ENCODE measurements at places on chromosomes 5 and 9.

DNA sequence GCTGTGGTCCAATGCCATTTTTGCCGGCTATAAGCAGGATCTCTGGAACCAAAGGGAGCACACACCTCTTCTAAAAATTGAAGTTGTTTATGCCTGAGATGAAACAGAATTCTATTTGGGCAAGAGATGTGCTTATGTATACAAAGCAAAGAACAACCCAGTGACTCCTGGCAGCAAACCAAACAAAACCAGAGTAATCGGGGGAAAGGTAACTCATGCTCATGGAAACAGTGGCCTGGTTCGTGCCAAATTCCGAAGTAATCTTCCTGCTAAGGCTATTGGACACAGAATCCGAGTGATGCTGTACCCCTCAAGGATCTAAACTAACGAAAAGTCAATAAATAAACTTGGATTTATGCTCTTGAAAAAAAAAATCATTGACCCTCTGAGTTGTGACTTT is 178.7 kb downstream of the CEMIP2 start:
- no peak overlapping the region for H3K4me3 ChIP-seq
- peaks cover 2% of the 10 kb centered on the region for H3K27me3 ChIP-seq
- H3K4me1 ChIP-seq, result peaks cover 8% of the 10 kb centered on the region
- DNase-seq, result no peak
- H3K36me3 ChIP-seq, result no peaks in the 10 kb centered on the region

- H3K27ac ChIP-seq, result no peak overlapping the region
- no peak overlapping the region for H3K4me3 ChIP-seq
- peaks cover 21% of the 10 kb centered on the region for H3K4me1 ChIP-seq
- no peaks in the 10 kb centered on the region for H3K36me3 ChIP-seq
- H3K27me3 ChIP-seq, result peaks cover 11% of the 10 kb centered on the region
These were observed 4.6 kb downstream of the PTGES start for GRCh38 chr9:129748249-129748648.

GRCh38 chr9:136136127-136136925 is 17.7 kb upstream of the TMEM250 start:
- H3K27me3 ChIP-seq, result peaks cover 60% of the 10 kb centered on the region

GRCh38 chr9:69542058-69542457 is 130.1 kb downstream of the APBA1 start:
- no peaks in the 10 kb centered on the region for H3K36me3 ChIP-seq
- no peak for DNase-seq
- H3K4me3 ChIP-seq, result no peak overlapping the region
- peaks cover 17% of the 10 kb centered on the region for H3K4me1 ChIP-seq
- H3K27ac ChIP-seq, result no peak overlapping the region
- peaks cover 12% of the 10 kb centered on the region for H3K27me3 ChIP-seq

DNA sequence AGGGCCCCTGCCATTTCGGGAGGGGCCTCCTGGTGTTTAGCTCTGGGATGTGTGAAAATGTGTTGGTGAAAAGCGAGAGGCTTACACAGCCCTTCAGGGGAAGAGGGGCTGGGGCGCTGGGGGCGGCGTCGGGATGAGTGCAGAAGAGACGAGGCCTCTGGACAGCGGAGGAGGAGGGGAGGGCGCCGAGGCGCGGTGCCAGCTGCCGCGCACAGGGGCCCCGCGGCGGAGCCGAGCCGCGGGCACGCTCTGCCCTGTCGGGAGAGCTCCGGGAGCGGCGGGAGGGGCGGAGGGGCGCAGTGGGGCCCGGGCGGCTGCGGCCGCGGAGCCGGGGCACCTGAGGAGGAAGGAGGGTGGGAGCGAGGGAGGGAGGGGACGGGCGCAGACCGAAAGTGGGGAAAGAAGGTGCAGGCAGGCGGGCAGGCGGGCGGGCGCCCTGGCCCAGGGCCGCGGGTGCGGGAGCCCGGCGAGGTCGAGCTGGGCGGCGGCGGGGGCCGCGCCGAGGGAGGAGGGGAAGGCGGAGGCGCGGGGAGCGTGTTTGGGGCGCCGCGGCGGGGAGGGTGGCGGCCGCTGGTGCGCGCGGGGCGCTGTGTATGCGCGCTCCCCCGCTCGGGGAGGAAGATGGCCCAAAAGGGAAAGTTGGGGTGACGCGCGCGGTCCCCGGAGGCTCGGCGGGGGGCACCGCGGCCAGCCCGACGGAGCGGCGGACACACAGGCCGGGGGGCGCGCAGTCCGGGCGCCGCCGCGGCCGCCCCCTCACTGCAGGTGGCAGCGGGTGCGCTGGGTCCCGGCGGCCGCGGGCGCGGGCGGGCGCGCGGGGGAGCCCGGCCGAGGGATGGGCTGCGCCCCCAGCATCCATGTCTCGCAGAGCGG is at the start of gene PDE8B:
Gene PDE8B (plus strand): TSS at position 590 of the 873 bp plus-strand sequence. CDS start 246 bp downstream, at position 836.
- peaks cover 92% of the 10 kb centered on the region for H3K27me3 ChIP-seq
- no peak within 1 kb of the TSS for H3K27ac ChIP-seq
- peaks cover 16% of the 10 kb centered on the region for H3K4me1 ChIP-seq
- DNase-seq, result peak; percentile 47
- peak within 1 kb of the TSS; percentile 84 for H3K4me3 ChIP-seq
- H3K36me3 ChIP-seq, result no peaks in the 10 kb centered on the region

GRCh38 chr5:1877103-1878049 is 5.3 kb downstream of the IRX4 start:
- H3K4me3 ChIP-seq, result peak overlapping the region; percentile 25
- peaks cover 31% of the 10 kb centered on the region for H3K4me1 ChIP-seq
- H3K27ac ChIP-seq, result no peak overlapping the region

DNA sequence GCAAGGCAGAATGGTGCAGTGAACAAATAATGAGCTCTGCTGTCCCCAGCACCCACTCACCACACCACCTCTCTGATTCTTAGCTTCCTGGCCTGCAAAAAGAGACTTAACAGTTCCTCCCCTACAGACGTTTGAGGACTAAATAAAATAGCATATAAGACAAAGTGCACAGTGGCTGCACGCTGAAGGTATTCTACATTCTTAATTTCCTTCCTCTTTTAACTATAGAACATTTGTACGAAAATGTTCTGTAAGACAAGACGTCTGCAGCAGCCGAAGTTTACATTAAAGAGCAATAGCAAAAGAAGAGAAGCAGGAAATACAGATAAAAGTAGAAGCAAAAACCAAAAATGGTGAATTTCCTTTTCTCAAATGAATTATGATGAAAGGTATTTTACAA is 15.7 kb downstream of the FBN2 start:
- no peaks in the 10 kb centered on the region for H3K27me3 ChIP-seq
- no peaks in the 10 kb centered on the region for H3K4me1 ChIP-seq
- H3K4me3 ChIP-seq, result no peak overlapping the region
- DNase-seq, result no peak
- peaks cover 83% of the 10 kb centered on the region for H3K36me3 ChIP-seq
- no peak overlapping the region for H3K27ac ChIP-seq

DNA sequence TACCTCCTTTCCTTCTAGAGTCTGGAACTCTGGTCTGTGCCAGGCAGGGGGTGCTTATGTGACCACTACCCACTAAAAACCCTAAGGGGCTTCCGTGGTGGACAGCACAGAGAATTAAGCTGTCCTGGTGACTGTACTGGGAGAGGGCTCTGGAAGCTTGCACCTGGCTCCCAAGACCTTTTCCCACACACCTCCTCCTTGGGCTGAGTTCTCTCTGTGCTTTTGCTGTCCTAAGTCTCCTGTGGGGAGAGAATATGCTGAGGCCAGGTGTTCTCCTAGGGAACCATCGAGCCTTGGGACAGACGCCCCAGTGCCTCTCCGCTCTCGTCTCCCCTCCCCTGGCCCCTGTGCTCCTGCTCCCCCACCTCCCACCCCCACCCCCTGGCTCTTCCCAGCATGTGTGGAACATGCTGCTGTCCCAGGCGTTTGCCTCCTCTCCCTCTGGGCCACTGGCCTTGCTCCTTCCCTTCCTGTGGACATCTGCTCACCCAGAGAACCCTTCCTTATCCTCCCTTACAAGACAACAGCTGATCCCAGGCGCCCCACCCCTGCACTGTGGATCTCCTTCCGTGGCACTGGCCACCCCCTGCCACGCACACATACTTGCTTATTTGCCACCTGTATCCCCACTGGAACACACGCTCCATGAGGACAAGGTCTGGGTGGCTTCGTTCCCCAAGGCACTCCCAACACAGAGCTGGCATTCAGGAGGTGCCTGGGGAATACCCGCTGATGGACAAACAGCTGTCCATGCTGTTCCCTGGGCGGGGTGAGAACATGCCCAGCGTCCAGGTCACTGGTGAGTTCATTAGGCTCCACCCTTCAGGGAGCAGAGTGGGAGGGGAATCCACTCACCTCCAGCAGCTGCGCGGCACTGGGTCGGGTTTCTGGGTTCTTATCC is 83.0 kb downstream of the STK10 start:
- no peak overlapping the region for H3K4me3 ChIP-seq
- peak overlapping the region; percentile 49 for H3K27ac ChIP-seq
- peaks cover 8% of the 10 kb centered on the region for H3K27me3 ChIP-seq
- no peaks in the 10 kb centered on the region for H3K36me3 ChIP-seq

GRCh38 chr5:79488058-79488457 is 25.9 kb downstream of the HOMER1 start:
- peaks cover 19% of the 10 kb centered on the region for H3K4me1 ChIP-seq
- no peaks in the 10 kb centered on the region for H3K27me3 ChIP-seq
- no peak overlapping the region for H3K4me3 ChIP-seq
- no peak for DNase-seq
- H3K36me3 ChIP-seq, result peaks cover 19% of the 10 kb centered on the region
- H3K27ac ChIP-seq, result peak overlapping the region; percentile 8

DNA sequence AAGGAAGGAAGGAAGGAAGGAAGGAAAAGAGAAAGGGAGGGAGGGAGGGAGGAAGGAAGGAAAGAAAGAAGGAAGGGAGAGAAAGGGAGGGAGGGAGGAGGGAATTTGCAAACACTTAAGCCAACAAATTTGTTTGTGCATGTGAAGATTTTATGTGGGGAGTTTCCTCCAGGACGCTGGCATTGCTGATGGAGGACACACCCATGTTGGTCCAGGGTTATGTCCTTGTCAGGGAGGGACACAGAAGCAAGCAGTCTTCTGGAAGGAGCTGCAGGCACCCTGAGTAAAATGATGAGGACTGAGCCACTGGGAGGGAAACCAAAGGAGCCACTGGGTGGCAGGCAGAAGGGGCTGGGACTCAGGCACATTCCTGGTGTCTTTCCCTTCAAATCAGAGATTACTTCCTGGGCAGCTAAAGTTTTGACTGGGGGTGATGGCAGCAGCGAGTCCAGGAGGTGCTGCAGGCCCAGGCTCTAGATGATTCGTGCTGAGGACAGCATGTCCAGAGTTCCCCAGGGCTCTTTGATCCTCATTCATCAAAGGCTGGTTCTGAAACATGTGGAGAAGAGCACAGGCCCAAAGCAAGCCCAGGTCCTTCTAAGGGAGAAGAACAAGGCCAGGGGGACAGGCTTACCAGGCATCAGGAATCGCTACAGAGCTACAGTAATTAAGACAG is 109.2 kb downstream of the PAX5 start:
- H3K27ac ChIP-seq, result no peak overlapping the region
- H3K27me3 ChIP-seq, result peaks cover 50% of the 10 kb centered on the region
- H3K4me1 ChIP-seq, result peaks cover 10% of the 10 kb centered on the region
- no peak for DNase-seq
- H3K36me3 ChIP-seq, result no peaks in the 10 kb centered on the region
- no peak overlapping the region for H3K4me3 ChIP-seq

GRCh38 chr5:34895641-34896419 is 19.5 kb downstream of the RAD1 start:
- H3K27me3 ChIP-seq, result no peaks in the 10 kb centered on the region
- H3K36me3 ChIP-seq, result no peaks in the 10 kb centered on the region
- H3K4me3 ChIP-seq, result no peak overlapping the region
- H3K27ac ChIP-seq, result no peak overlapping the region

- H3K27ac ChIP-seq, result peak overlapping the region; percentile 96
- peaks cover 53% of the 10 kb centered on the region for H3K4me1 ChIP-seq
- H3K4me3 ChIP-seq, result peak overlapping the region; percentile 27
- peak; percentile 13 for DNase-seq
- peaks cover 3% of the 10 kb centered on the region for H3K27me3 ChIP-seq
These were observed 189.0 kb downstream of the PALM2AKAP2 start for GRCh38 chr9:109969011-109969410.

DNA sequence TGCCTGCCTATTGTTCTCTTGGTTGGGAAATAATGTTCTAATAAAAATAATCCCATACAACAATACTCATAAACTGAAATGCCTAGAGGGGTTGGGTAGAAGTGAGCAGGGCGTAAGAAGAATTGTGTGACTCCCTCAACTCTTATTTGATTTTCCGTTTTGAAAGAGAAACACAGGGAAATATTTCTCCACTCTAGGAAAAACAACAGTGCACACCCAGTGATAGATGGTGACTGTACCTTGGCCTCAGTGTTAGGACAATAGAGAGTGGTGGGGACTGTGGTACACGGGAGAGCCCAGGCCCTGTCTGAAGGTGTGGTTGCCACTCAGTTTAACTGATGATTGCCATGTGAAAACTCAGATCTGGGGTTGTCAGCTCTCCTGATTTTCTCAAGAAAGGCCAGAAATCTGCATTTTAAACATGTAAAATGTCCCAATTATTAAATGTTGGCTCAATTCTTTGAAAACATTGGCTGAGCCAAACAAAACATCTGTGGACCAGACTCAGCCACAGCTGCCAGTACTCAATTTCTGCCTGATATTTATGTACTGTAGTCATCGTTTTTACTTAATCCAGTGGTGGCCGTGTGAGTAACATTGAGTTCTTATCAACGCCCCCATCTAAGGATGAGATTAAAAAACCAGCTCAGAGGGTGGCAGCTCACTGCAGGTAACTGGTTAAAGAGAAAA is 103.8 kb upstream of the ZNF618 start:
- H3K27me3 ChIP-seq, result peaks cover 16% of the 10 kb centered on the region
- no peaks in the 10 kb centered on the region for H3K36me3 ChIP-seq
- H3K4me1 ChIP-seq, result peaks cover 12% of the 10 kb centered on the region
- H3K27ac ChIP-seq, result no peak overlapping the region

GRCh38 chr9:137811283-137811870 is 66.2 kb upstream of the CACNA1B start:
- DNase-seq, result no peak
- peaks cover 70% of the 10 kb centered on the region for H3K36me3 ChIP-seq
- no peak overlapping the region for H3K4me3 ChIP-seq
- H3K4me1 ChIP-seq, result peaks cover 23% of the 10 kb centered on the region
- H3K27me3 ChIP-seq, result no peaks in the 10 kb centered on the region

DNA sequence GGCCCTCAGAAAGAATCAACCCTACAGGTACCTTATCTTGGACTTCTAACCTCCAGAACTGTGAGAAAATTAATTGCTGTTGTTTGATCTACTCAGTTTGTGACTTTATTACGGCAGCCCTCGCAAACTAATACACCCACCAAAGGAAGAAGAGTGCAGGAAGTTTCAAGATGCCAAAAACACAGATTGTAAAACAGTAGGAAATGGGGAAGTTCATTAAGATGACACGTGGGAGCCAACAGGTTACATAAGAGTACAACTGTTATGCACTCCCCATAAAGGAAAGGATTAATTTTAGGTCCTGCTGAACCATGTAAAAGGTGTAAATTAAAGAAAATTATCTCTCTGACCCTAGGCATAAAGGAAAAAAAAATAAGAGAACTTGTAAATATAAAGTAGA is 294.3 kb downstream of the EPB41L4A start:
- no peak for DNase-seq
- H3K4me1 ChIP-seq, result no peaks in the 10 kb centered on the region
- no peaks in the 10 kb centered on the region for H3K36me3 ChIP-seq
- H3K27me3 ChIP-seq, result peaks cover 6% of the 10 kb centered on the region

- peak overlapping the region; percentile 76 for H3K4me3 ChIP-seq
- no peak overlapping the region for H3K27ac ChIP-seq
- H3K36me3 ChIP-seq, result no peaks in the 10 kb centered on the region
- peaks cover 8% of the 10 kb centered on the region for H3K27me3 ChIP-seq
These were observed 678 bp downstream of the SLC2A6 start for GRCh38 chr9:133477992-133478850.

- no peak overlapping the region for H3K27ac ChIP-seq
- H3K4me1 ChIP-seq, result peaks cover 42% of the 10 kb centered on the region
- H3K27me3 ChIP-seq, result no peaks in the 10 kb centered on the region
- no peak overlapping the region for H3K4me3 ChIP-seq
- peaks cover 41% of the 10 kb centered on the region for H3K36me3 ChIP-seq
These were observed 12.3 kb downstream of the GFPT2 start for GRCh38 chr5:180340856-180341255.

Measured in nephron progenitor cell (in vitro differentiated cells).